A549 (cell line): ENCODE measurements at places on chromosomes 3 and 15.

DNA sequence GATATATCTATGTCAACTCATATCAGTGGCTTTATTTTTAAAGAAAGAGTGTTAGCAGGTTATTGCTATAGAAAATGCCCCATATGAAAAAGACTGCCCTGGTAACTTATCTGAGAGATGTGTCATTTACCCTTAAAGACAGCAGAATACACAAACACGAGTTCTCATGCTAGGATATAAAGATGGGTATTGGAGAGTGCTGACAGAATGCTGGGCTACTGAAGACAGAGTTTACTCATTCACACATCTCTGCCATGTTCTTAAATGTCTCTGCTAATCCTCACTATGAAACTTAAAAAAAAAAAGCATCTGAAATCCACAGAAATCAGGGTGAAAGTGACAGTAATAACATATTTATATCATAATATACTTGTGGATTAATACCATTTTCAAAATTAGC, 126.7 kb downstream of the FOXP1 start:
- no peak for DNase-seq

DNA sequence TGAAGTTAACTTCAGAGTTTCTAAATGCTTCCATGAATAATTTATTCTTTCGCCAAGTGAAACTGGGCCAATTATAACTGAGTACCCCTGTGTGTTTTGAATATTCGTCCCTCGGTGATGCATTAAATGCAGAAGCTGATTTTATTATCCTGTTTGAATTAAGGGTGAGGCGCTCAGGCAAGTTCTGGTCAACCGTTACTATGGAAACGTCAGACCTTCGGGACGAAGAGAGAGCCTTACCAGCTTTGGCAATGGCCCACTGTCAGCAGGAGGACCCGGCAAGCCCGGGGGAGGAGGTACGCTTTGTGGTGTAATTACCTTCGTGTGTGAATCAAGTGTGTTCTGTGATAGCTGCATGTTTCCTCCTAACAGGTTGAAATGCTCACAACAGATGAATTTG, 239.8 kb downstream of the ITPR1 start:
- no peak for DNase-seq

GRCh38 chr3:39843440-39843839, 34.0 kb downstream of the MYRIP start:
- no peak for DNase-seq

DNA sequence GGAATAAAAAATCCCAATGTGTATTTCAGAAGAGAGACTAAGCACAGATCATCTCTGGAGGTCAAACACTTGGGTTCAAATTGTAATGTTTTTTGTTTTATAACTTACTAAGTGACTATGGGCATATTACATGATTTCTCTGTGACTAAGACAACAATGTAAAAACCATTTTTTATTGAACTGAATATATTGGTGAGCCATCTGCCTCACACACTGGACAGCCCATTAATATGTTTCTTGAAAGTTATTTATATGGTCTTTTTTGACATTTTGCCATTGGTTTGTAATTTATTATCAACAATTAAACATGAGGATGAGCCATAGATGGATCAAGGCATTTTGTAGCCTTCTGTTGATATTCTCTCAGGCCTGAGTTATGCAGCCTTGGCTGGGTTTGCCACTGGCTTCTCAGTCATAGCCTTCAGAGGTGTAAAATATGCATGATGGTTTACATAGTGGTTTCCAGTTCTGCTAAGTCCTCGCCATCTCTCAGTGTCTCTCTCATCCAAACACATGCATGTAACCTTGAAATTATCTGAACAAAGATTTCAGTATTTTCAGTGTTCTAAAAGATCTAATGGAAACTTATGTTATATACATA, 997.2 kb downstream of the DIPK2A start:
- no peak for DNase-seq

GRCh38 chr3:58335652-58335947, 2.9 kb downstream of the PXK start:
- DNase-seq: no peak

DNA sequence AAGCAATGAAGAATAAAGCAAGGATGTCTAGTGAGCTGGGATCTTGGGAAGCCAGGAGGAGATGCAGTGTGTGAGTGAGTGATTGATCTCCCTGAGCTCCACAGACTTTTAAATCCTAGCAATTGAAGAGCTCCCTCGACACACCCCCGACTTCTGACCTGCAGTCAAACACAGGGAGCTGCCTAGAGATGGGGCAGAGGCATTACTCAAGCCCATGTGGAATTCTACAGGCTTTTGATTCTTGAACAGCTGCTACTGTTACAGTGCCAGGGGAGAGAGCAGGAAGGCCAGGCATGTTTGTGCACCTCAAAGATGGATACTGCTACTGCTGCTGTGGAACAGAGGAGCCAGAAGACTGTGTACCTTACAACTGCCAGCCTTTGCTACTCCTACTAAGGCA, 1403.1 kb upstream of the ALCAM start:
- no peak for DNase-seq

DNA sequence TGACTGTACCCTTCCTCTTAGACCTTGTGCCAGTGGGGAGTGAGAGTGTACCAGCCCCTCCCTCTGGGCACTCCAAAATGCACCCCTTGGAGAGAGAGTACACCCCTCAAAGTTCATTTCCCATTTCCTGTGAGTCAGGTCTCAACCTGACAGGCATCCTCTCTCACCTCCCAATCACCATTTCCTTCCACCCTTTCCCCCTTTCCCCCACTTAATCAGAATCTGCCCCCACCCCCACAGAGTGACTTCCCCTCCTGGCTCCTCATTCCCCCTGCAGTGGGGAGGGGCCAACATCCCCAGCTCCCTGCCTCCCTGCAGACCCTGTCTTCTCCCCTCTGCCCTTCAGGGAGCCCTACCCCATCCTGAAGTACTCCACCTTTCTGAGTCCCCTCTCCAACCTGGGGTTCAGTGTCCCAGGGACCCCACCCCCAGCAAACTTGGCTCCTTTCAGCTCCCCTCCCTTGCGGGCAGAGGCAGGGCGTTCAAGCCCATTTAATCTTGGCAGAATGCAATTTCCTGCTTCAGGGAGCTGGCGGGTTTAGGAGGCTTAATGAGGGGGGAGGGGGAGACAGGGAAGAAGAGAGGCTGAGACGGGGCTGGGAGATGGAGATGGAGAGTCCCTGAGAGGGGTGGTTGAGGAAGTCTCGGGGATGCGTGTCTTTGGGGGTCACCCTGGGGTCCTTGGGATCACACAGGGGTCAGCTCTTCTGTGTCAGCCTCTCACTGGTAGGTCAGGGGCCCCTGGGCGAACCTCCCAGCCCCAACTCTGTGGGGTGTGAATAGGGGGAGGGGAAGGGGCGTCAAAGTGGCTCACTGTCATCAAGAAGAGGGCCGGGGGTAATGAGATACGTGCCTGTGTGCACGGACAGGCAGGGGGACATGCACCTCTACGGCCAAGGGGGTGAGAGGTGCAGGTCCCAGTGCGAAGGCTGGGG, 16.6 kb upstream of the SEMA3F start:
- no peak for DNase-seq

DNA sequence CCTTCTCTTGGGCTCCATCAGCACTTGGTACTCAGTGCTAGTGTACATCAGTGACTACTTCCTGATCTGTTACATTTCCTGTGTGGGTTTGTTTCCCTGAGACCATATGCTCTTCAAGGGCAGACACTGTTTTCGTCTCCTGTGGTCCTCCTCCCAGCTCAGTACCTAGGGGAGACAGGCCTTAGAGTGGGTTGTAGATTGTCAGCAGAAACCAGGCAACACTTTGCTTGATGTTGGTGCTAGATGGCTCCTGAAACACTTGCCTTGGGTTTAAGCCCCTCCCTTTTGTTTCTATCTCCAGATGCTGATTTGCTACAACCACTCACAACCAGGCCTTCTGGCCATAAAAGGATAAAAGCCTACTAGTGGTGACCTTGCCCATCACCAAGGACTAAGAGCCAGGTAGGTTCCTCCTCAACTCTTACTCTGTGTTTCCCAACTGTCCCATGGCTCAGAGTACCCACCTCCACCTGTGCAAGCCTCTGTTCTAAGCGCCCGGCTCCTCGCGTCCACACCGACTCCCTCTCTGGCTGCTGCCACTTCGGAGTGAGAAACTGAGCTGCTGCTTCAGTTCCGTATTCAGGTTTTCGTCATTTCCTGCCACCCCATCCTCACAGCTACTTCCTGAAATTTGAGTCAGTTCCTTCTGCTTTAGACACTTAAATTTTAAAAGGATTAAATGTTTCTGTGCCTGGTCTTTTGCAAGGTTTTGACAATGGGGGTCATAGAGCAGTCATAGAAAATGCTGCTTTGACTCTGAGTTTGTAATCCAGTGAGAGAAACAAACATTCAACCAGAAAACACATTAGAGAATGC, at the start of gene HCLS1:
HCLS1 (minus strand) TSS at position 548 of the 816 bp plus-strand sequence. CDS start 2,556 bp downstream, outside the sequence.
- no peak for DNase-seq

DNA sequence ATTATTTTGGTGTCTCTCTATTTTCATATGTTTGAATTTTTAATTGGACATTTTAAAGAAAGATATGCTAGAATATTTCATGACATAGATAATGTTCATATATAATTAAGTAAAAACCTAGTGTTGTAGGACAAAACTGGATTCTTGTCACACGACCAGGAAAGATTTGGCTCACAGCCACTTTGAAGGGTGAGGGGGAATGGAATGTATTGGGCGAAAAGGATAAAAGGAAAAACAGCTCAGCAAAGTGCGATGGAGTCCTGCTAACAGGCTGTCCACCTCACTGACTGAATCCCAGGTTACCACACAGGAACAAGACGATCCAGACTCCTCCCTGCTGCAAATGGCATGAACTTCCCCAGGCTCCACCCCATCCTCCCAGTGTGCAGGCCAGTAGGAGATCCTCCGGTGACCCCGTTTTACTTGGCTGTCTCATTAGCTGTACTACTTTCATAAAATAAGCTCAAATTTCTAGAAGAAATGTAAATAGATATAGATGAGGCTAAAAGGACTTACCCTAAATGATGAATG, 186.2 kb downstream of the CD47 start:
- no peak for DNase-seq

DNA sequence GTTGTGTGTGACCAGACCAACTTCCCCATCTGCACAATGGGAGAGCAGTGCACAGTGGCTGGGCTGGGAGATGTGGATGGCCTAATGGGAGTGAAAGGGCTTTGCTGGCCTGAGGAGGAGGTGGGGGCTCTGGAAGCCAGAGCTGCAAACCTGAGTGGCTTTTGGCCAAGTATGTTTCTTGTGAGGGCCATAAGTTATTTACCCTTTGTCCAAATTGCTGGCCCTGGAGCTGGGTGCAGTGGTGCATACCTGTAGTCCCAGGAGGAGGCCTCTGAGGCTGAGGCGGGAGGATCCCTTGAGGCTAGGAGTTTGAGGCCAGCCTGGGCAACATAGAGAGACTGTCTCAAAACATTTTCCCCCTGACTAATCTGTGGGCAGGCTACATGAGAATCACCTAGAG, 129.1 kb downstream of the WNT7A start:
- no peak for DNase-seq

GRCh38 chr15:68504681-68505170, 72.8 kb upstream of the ITGA11 start:
- DNase-seq: no peak

DNA sequence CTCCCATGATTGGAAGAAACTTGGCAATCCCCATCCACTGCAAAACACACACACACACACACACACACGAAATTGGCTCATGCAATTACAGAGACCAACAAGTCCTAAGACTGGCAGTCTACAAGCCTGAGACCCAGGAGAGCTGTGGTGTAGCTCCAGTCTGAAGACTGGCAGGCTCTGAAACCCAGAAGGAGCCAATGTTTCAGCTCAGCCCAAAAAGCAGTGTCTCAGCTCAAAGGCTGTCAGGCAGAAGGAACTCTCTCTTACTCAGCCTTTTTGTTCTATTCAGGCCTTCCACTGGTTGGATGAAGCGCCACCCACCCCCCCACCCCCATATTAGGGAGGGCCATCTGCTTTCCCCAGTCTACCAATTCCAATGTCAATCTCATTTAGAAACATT, 32.1 kb downstream of the MESD start:
- no peak for DNase-seq

DNA sequence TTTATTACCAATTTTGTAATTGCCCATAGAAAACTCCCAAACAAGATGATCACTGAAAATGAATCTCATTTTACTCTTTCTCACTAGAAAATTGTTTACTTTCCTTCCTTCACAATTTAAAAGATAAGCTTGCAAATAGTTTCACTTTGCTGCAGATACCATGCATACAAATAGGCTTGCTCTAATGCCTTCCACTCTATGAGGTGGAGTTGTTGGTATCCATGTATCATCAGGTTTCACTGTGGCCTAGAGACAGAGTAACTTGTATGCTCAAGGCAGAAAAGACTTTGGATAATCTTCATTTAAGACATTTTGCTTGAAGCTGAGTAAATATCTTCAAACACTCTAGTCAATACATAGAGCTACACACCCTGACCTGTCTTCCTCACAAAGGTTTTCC, 60.8 kb downstream of the RYK start:
- DNase-seq: no peak

- DNase-seq: no peak
These were observed 22.7 kb downstream of the EXD1 start for GRCh38 chr15:41207687-41208448.

- no peak for DNase-seq
These were observed 89.3 kb upstream of the TRIM42 start for GRCh38 chr3:140588558-140588957.

GRCh38 chr3:122014741-122015140, 7.3 kb downstream of the ILDR1 start:
- DNase-seq: no peak

- DNase-seq: peak; percentile 28
These were observed 28.6 kb upstream of the SEMA3F start for GRCh38 chr3:50126287-50127211.

DNA sequence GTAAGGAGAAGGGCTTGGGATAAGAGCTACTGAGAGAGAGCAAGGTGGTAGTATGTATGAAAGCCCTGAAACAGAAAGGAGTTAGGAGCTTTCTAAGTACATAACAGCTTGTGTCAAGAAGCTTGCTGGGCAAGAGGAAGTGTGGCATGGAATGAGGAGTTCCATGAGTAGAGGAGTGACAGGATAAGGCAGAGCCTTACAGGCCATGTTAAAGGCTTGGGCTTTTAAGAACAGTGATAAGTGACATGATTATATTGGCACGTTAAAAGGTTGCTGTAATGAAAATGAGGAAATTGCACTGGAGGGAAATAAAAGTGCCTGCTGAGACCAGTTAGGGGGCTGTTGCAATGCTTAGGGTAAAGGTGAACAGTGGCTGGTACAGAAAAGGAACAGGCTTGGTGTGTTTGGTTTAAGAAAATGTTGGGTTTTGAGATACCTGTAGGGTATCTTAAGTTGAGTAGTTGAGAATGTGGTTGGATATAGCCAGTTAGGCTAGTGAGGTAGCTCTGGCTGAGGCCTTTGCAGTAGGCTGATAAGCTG, 49.0 kb downstream of the MEF2A start:
- no peak for DNase-seq

GRCh38 chr15:40398413-40398873, 7.2 kb upstream of the IVD start:
- no peak for DNase-seq
